Breast epithelium (tissue), 4 donors: ENCODE measurements at places on chromosomes 3 and 15. TPM values are rescaled to one million over a fixed set of nuclear protein-coding genes. Genes with fewer than 3 reads are reported as not detected.

- H3K27ac ChIP-seq: no peak overlapping the region
- no peaks in the 10 kb centered on the region for H3K27me3 ChIP-seq
- no peaks in the 10 kb centered on the region for H3K36me3 ChIP-seq
- H3K4me1 ChIP-seq: no peaks in the 10 kb centered on the region
Observed at GRCh38 chr3:82196645-82197044, 435.2 kb upstream of the GBE1 start.

- peaks cover 8% of the 10 kb centered on the region for H3K36me3 ChIP-seq
- DNase-seq: no peak
Observed at GRCh38 chr3:37014620-37015019, 21.3 kb downstream of the MLH1 start.

- no peak overlapping the region for H3K4me3 ChIP-seq
- H3K27me3 ChIP-seq: no peaks in the 10 kb centered on the region
- DNase-seq: no peak
- H3K4me1 ChIP-seq: no peaks in the 10 kb centered on the region
- H3K36me3 ChIP-seq: no peaks in the 10 kb centered on the region
- no peak overlapping the region for H3K27ac ChIP-seq
Observed at GRCh38 chr3:116000311-116000710, 377.0 kb downstream of the GAP43 start.

DNA sequence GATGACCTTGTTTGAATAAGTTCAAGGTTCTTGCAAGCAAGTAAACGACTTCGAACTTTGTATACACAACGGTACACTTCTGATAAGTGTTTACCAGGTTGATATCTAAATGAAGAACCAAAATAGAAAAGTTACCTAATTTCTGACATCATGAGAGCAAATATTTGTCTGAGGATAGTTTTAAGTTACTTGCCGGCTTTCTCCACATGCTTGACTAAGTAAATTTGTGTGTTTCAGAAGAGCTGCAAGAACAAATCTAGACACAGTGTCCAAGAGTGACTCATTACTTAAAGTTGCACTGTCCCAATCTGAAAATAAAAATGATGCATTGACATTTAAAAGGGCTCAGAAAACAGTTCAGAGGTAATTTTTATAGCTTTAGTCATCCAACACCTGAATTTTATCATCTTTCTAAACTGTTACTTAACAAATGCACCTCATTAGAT is 115.1 kb downstream of the HERC1 start:
- no peak for DNase-seq
- no peak overlapping the region for H3K4me3 ChIP-seq
- H3K27ac ChIP-seq: no peak overlapping the region
- no peaks in the 10 kb centered on the region for H3K4me1 ChIP-seq
- no peaks in the 10 kb centered on the region for H3K27me3 ChIP-seq

DNA sequence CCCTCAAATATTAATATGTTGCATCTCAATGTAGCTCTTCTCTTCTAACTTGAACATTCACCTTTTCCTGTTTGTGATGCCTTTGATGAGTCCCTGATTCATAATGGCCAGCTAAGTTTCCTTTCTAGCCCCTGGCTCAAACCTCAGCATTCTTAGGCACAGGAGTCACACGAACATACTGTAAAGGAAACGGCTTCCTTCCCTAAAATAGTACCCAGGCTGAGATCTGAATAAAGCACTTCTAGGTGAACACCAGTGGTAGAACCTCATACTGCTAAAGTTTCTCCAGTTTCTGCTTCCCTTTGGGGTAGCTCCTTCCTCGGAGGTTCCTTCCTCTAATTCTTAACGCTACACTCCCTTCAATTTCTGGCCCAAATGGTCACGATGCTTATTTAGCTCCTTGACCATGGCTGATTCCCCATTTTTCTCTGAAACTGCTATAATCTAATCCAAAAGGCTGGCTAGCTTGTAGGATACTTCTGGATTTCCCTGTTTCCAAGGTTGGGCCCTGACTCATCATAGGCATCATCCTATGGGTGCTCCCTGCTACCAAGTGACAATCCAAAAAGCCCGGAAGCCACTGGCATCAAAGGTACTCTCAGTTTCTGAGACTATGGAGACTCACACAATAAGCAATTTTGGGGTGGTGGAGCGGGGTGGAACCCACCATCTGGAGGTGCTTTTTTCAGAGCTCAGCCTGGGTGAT is 2.4 kb downstream of the ANAPC13 start:
- peak overlapping the region; percentile 22 for H3K27ac ChIP-seq
- H3K27me3 ChIP-seq: no peaks in the 10 kb centered on the region
- H3K36me3 ChIP-seq: no peaks in the 10 kb centered on the region
- H3K4me1 ChIP-seq: no peaks in the 10 kb centered on the region

The SI gene
- total RNA-seq: not detected

- no peaks in the 10 kb centered on the region for H3K36me3 ChIP-seq
- peak; percentile 93 for DNase-seq
- peaks cover 5% of the 10 kb centered on the region for H3K4me1 ChIP-seq
- H3K27me3 ChIP-seq: no peaks in the 10 kb centered on the region
Observed at GRCh38 chr3:126703512-126704493, at the start of gene CHCHD6. Gene CHCHD6 (plus strand): TSS chr3:126704240. CDS start chr3:126704313, 73 bp downstream.
